ENCODE measurements at places on chromosomes 5 and 9.

DNA sequence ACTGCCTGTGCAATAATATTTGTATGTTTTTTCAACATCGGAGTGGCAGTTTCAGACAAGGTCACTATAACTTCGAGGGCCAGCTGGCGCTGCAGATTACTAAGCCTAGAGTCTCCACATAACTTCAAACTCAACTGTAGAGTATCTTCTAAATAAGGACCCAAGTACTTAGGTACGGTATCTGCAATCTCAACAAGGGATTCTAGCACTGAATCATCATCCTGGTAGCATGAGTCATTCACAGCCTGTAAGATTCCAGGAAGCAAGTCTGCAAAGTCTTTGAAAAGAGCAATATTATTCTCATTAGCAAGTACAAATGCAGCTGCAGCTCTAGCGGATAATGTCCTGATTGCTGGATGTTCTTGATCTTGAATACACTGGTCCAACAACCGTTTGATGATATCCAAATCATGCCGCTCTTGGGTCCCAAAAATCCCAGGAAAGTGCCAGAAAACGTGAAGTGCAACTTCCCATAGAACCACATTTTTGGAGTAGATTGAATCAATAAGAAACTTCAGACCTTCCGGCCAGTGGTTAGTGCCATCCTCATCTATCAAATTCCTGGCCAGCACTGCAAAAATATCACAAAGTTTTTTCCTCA is 654 bp downstream of the RANBP6 start:
- peak; percentile 3 for DNase-seq

- DNase-seq: no peak
Observed at GRCh38 chr5:155254399-155254798, 240.8 kb downstream of the KIF4B start.

- DNase-seq: no peak
Observed at GRCh38 chr9:29160763-29161353, 1587.6 kb upstream of the C9orf72 start.

- no peak for DNase-seq
Observed at GRCh38 chr5:41598011-41598410, 87.6 kb upstream of the PLCXD3 start.

DNA sequence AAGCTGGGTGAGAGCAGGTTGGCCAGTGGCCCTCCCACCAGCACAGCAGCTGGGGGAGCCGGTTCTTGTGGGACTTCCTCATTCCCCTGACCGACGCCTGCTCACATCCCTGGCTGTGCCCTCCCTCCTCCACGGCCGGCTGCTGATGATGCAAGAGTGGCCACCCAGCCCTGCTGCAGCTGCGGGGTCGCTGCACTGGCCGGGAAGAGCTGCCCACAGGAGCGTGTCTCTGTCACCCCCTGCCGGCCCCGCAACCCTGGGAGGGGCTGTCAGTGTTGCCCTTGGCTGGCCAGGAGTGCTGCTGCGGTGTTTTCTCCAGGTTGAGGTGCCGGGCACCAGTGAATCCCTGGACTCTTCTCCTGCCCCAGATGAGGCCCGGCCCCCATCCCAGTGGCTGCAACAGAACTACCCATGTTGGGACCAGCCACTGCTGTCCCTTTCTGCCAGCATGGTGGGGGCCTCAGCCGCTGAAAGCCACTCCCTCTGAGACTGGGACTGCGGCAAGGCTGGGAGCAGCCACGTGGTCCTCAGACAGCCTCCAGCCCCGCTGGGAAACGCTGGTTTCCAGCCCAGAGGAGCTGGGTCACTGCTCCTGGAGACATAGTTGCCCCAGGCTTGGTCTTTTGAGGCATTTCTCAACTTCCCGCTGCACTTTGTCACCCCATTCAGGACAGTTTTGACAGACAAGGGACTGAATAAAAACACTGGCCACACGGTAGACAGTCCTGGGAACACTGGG is 739 bp downstream of the CARD9 start:
- DNase-seq: no peak

All from CD4-positive, alpha-beta T cell treated with Interleukin-12 subunit alpha and Interleukin-12 subunit beta, for 1 hour (primary cell).